GM13976 (cell line): ENCODE measurements at places on chromosomes 4 and X.

GRCh38 chrX:68895341-68895755, 66.5 kb downstream of the EFNB1 start:
- no peak for DNase-seq

- no peak for DNase-seq
Observed at GRCh38 chrX:152197465-152197864, 59.1 kb upstream of the MAGEA10 start.

DNA sequence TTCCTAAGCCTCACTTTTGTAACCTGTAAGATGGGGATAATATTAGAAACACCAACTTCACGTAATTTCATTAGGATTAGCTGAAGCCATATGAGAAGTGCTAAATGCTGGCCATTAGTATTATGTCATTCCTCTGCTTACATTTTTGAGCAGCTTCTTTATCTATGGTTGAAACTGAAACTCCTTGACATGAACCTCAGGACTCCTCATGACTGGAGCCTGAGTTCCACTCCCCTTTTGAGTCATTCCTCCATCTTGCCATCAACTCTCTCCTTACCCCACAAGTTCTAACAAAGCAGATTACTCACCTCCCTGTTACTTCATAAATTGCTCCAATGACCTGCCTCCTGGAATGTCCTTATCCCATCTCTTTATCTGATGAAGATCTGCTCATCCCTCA, 123.2 kb upstream of the KCNIP4 start:
- peak; percentile 5 for DNase-seq

DNA sequence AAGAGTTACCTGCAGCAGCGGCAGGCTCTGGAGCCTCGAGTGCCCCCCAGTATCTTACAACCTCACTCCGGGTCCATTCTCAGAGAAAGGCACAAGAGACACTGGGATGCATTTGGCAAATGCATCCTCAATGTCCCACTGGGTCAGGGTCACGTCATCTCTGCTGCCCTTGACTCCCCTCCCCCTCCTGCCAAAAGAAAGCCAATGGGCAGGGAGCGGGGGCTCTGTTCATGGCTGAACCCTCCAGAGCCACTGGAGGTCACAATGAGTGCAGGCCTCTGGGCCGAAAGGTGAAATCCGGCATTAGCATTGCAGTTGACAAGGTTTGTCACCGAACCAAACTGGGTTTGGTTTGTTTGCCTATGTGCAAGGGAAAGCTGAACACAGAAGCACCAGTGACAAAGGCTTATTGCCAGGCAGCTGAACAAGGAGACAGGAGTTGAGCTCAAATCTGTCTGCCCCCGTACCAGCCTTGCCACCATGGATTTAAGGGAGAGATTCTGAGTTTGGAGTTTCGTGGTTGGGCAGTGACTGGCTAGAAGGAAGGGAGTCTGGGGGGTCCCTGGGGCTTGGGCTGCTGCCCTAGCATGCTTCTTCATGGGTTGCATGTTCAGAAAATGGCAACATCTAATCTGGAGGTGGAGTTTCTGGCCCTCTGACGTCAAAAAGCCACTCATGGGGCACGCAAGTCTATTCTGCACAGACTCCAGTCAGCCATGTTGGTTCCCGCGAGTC, 64.3 kb downstream of the HTRA3 start:
- DNase-seq, result no peak

DNA sequence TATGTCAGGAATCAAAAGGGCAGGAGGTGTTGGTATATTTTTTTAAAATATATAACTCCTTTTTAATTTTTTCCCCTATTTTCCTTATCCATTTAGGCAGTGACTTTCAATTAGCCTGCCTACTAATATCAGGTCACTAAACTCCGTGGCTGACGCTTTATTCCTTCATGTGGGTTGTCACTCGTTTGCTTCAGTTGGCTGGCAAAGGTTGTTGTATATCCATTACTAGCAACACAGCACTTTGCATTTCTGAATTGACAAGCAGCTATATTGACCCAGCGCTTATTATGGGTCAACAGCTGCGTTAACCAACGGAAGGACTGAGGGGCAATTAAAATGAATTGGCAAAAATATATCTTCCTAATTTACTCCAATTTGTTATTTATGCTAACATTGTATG, 87.7 kb downstream of the ARX start:
- DNase-seq, result no peak

DNA sequence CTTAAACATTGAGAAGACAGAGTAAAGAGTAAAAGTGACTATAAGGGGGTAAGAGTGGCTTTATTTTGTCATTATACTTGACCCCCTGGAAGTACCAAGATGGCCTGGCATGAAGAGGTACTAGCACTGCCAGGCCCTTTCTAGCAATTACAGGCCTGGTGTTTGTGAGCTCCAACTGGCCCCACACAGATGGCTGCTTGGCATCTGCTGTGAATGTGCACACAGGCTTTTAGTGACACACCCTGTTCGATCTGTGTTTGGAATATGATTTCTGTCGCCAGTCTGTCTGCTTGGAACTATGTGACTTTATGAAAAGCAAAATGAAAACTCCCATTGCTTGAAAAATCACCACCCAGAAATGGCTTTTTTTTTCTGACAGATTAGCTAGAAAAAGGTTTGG, 123.3 kb downstream of the CLCN4 start:
- no peak for DNase-seq

- DNase-seq, result no peak
Observed at GRCh38 chr4:153137677-153138630, 66.3 kb upstream of the TRIM2 start.

- DNase-seq, result no peak
Observed at GRCh38 chr4:117784266-117784665, 250.0 kb upstream of the NDST3 start.
